Sciatic nerve (tissue), 2 donors: ENCODE measurements at places on chromosomes 2 and 18. TPM values are rescaled to one million over a fixed set of nuclear protein-coding genes. Genes with fewer than 3 reads are reported as not detected.

DIPK1C gene
- total RNA-seq, result 1.4 TPM

DLGAP1 gene
- total RNA-seq, result 0.98 TPM

AKAIN1 gene
- not detected for total RNA-seq

NHEJ1 gene
- total RNA-seq, result 15.0 TPM

IL1F10 gene
- not detected for total RNA-seq

MAB21L4 gene
- not detected for total RNA-seq

PRR30 gene
- total RNA-seq, result not detected

OTOS gene
- not detected for total RNA-seq

ELOA2 gene
- not detected for total RNA-seq

BOK gene
- total RNA-seq, result 31.1 TPM

AQP12A gene
- total RNA-seq, result not detected

MFSD2B gene
- 0.67 TPM for total RNA-seq

SERPINB10 gene
- not detected for total RNA-seq

ABCG8 gene
- total RNA-seq, result not detected

NPHP1 gene
- 8.3 TPM for total RNA-seq

CAD gene
- total RNA-seq, result 31.4 TPM

POTEI gene
- 0.27 TPM for total RNA-seq

SLC5A6 gene
- 22.6 TPM for total RNA-seq

STARD6 gene
- total RNA-seq, result 0.85 TPM

TRMT61B gene
- 14.0 TPM for total RNA-seq

RAB17 gene
- total RNA-seq, result 1.1 TPM

GLB1L gene
- 4.2 TPM for total RNA-seq

DOK6 gene
- total RNA-seq, result 14.1 TPM

COLEC12 gene
- total RNA-seq, result 19.3 TPM

TUBA3E gene
- total RNA-seq, result not detected

CROCC2 gene
- total RNA-seq, result 0.18 TPM

CCDC102B gene
- 16.5 TPM for total RNA-seq

C1QL2 gene
- not detected for total RNA-seq

CNTNAP5 gene
- total RNA-seq, result not detected

KCNJ13 gene
- not detected for total RNA-seq

FSHR gene
- total RNA-seq, result not detected

TMEM37 gene
- 7.1 TPM for total RNA-seq

CRYGD gene
- total RNA-seq, result not detected

SYT4 gene
- not detected for total RNA-seq

REV1 gene
- total RNA-seq, result 75.2 TPM

DSEL gene
- total RNA-seq, result 9.9 TPM

VSNL1 gene
- 0.67 TPM for total RNA-seq

DPP4 gene
- 11.8 TPM for total RNA-seq

CDH20 gene
- total RNA-seq, result 2.4 TPM
